ENCODE measurements at places on chromosomes 6 and 20.

DNA sequence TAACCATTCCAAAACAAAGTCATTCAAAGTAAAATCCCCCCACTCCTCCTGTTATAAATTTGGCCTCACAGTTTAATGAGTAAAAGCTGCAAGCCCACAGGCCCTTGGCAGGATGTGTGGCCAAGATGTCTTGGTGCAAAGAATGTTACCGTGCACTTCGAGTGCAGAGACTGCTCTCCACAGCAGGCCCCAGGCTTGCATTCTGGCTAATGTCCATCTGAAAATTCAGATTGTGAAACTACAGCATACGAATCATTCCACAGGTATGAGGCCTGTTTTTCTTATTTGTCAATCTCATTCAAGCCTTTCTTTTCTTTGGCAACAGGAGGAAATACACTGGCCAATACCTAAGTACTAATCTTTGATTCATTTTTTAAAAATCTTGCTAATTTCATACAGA, 7.1 kb downstream of the RPS6KA2 start:
- H3K4me3 ChIP-seq: no peak overlapping the region
- peaks cover 8% of the 10 kb centered on the region for H3K36me3 ChIP-seq
- H3K27ac ChIP-seq: no peak overlapping the region
- H3K4me1 ChIP-seq: peaks cover 3% of the 10 kb centered on the region

DNA sequence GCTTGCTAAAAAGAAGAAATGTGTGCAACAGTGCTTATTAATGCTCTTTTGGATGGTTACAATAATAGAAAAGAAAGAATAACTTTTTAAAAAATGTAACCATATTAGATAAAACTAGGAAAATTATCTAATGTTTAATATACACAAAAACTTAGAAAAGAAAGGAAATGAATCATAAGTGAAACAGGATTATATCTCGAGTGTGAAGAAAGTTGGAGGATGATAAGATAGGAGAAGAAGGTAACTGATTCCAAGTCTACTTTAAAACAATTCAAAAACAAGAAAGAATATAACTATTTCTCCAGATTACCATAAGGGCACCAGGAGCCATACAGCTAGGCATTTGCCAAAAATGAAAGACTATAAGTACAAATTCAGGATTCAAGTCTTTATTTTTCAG, 73.0 kb downstream of the PHIP start:
- H3K4me3 ChIP-seq: no peak overlapping the region
- H3K4me1 ChIP-seq: peaks cover 4% of the 10 kb centered on the region
- DNase-seq: no peak
- H3K27ac ChIP-seq: no peak overlapping the region
- H3K27me3 ChIP-seq: no peaks in the 10 kb centered on the region

GRCh38 chr6:28349892-28350737, at the start of gene ZKSCAN3:
Gene ZKSCAN3 (plus strand): TSS chr6:28349947. CDS start chr6:28359587, 9,640 bp downstream.
- peak within 1 kb of the TSS; percentile 95 for H3K4me3 ChIP-seq
- peak within 1 kb of the TSS; percentile 97 for H3K27ac ChIP-seq
- peak; percentile 59 for DNase-seq
- H3K4me1 ChIP-seq: peaks cover 18% of the 10 kb centered on the region
- peaks cover 7% of the 10 kb centered on the region for H3K36me3 ChIP-seq

DNA sequence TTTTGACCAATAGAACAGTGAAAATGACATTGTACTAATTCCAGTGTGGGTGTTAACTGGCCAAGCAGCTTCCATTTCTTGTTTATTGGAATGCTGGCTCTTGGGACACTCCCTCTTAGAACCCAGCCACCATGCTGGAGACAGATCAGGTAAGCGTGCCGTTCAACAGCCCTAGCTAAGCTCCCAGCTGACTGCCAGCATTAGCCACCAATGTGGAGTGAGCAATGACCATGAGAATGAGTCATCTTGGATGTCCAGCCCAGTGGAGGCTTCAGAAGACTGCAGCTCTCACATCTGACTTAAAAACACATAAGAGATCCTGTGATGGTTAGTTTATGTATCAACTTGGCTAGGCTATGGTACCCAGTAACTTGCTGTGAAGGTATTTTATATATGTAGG, 3.0 kb upstream of the LINC00237 start:
- DNase-seq: no peak
- H3K27ac ChIP-seq: no peak overlapping the region
- no peaks in the 10 kb centered on the region for H3K36me3 ChIP-seq
- peaks cover 2% of the 10 kb centered on the region for H3K4me1 ChIP-seq
- H3K4me3 ChIP-seq: no peak overlapping the region
- peaks cover 81% of the 10 kb centered on the region for H3K27me3 ChIP-seq

DNA sequence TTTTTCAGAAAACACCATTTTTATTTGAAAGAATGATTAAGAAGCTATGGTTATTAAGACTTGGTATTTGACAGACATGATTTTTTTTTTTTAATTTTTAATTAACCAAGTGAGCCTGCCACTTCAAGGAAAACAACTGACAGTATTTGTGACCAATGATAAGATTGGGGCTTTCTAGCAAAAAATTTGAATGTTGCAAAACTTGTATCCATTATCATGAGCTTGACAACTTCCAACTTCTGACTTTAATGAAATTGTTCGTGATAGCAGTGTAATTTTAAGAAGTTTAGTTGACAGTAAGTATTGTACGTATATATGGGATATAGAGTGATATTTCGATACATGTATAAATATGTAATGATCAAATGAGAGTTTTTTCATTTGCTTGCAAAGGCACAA, 21.6 kb upstream of the POM121L2 start:
- no peaks in the 10 kb centered on the region for H3K36me3 ChIP-seq
- H3K4me1 ChIP-seq: peaks cover 7% of the 10 kb centered on the region
- H3K4me3 ChIP-seq: peak overlapping the region; percentile 67

DNA sequence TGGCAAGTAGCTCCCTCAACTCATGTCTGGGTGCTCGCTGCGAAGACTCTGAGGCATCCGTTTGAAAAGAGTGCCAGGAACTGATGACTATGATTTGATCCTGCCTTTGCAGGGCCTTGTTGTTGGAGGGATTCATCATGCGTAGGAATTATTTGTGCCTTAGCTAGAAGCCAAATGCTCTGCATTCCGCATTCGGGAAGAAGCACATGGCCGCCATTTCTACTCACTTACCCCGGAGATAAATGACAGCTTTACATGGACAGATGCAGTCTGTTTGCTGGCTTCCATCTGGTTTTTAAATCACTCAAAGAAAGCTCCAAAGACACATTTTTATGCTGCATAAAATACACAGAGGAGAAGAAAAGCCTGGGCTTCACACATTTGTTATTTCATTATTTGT, 363.3 kb upstream of the CDH4 start:
- H3K4me3 ChIP-seq: no peak overlapping the region
- peaks cover 18% of the 10 kb centered on the region for H3K27me3 ChIP-seq
- no peak overlapping the region for H3K27ac ChIP-seq
- DNase-seq: no peak
- H3K4me1 ChIP-seq: no peaks in the 10 kb centered on the region
- no peaks in the 10 kb centered on the region for H3K36me3 ChIP-seq

- H3K4me1 ChIP-seq: no peaks in the 10 kb centered on the region
- no peak overlapping the region for H3K4me3 ChIP-seq
- no peak overlapping the region for H3K27ac ChIP-seq
- DNase-seq: no peak
- H3K27me3 ChIP-seq: no peaks in the 10 kb centered on the region
These were observed 144.4 kb upstream of the AKIRIN2 start for GRCh38 chr6:87846434-87846833.

DNA sequence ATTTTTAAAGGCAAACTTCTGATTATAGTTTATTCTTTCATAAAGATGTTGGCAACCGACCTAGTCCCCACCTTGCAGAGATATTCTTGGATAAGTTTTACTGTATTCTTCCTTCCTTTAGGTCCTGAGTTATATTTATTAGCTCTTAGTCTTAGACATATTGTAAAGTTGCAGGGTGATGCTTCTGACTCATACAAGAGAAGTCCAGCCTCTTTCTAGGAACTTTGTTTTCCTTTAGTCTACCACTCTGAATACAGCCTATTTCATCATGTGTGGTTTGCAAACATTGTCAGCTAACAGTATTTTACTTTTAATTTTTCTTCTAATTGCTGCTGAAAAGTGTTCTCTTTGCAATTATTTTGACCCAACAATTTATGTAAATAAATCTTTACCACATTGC, 686.7 kb downstream of the COL12A1 start:
- no peaks in the 10 kb centered on the region for H3K27me3 ChIP-seq
- no peak overlapping the region for H3K27ac ChIP-seq
- no peaks in the 10 kb centered on the region for H3K36me3 ChIP-seq
- DNase-seq: no peak
- H3K4me1 ChIP-seq: no peaks in the 10 kb centered on the region

DNA sequence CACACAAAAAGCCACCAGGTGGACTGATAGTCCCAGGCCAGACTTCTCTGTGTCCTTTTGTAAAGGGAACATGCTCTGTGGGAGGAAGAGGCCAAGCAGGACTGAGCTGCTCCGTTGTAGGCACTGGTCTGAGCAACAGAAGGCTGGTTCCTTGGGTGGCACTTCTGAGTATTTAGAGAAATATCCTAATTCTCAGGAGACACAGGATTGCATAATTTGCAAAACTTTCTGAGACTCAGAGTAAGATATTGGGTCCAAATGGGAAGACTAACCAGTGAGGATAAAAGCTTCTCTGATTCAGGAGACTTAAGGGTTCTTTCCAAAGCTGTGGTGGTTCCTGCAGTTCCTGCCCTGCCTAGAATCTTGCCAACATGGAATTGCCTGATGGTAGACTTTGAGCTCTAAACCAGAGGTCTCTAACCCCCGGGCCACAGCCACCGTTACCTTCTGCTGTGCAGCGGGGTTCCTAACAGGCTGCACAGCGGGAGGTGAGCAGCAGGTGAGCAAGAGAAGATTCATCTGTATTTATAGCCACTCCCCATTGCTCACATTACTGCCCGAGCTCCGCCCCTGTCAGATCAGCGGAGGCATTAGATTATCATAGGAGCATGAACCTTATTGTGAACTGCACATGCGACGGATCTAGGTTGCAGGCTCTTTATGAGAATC, 107.0 kb downstream of the OLIG3 start:
- no peak for DNase-seq
- peaks cover 6% of the 10 kb centered on the region for H3K27me3 ChIP-seq
- H3K36me3 ChIP-seq: no peaks in the 10 kb centered on the region
- no peak overlapping the region for H3K27ac ChIP-seq
- no peaks in the 10 kb centered on the region for H3K4me1 ChIP-seq

- H3K27me3 ChIP-seq: peaks cover 25% of the 10 kb centered on the region
- H3K4me3 ChIP-seq: no peak overlapping the region
- no peak for DNase-seq
- H3K36me3 ChIP-seq: no peaks in the 10 kb centered on the region
These were observed 178.4 kb upstream of the ARID1B start for GRCh38 chr6:156598855-156599180.

DNA sequence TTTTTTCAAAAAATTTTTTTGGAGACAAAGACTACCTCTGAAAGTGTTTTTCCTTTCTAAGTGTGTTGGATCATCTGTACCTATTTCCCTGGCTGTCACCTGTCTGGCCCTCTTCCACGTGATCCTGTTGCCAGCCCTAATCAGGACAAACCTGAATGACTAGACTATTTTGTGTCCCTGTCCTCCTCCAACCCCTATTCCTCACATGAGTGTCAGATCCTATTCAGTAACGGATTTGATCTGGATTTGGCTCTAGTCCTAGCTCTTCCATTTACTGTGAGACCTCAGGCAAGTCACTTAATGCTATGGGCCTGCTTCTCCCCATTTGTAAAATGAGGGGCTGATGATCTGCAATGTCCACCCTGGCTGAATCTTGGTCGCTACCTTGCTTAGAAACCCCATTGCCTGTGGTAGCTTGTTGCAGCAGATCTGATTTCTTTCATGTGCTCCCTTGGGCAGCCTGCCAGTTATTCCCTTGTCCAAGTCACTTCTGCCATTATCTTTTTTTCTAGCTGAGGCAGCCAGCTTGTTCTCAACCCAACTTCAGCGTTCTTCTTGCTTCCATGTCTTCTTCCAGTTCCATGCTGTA, 4.8 kb downstream of the PHF20 start:
- no peak for DNase-seq
- no peak overlapping the region for H3K4me3 ChIP-seq
- peaks cover 7% of the 10 kb centered on the region for H3K36me3 ChIP-seq
- H3K27me3 ChIP-seq: no peaks in the 10 kb centered on the region

DNA sequence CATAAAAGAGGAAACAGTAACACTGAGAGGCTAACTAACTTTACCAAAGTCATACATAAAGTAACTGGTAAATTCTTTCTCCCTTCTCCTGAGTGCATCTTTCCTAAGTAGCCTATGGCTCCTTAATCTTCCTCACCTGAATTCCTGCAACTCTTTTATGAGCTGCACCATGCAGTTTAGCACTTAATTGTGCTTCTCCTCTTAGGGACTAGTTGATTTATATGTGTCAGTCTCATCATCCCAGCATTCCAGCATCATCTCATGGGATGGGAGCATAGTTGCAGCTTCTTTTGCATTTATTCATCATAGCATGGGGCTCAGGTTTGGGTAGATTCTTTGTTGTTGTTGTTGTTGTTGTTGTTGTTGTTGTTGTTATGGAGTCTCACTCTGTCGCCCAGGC, 3.5 kb upstream of the TSPYL1 start:
- H3K4me3 ChIP-seq: no peak overlapping the region
- no peak overlapping the region for H3K27ac ChIP-seq
- H3K4me1 ChIP-seq: peaks cover 18% of the 10 kb centered on the region

DNA sequence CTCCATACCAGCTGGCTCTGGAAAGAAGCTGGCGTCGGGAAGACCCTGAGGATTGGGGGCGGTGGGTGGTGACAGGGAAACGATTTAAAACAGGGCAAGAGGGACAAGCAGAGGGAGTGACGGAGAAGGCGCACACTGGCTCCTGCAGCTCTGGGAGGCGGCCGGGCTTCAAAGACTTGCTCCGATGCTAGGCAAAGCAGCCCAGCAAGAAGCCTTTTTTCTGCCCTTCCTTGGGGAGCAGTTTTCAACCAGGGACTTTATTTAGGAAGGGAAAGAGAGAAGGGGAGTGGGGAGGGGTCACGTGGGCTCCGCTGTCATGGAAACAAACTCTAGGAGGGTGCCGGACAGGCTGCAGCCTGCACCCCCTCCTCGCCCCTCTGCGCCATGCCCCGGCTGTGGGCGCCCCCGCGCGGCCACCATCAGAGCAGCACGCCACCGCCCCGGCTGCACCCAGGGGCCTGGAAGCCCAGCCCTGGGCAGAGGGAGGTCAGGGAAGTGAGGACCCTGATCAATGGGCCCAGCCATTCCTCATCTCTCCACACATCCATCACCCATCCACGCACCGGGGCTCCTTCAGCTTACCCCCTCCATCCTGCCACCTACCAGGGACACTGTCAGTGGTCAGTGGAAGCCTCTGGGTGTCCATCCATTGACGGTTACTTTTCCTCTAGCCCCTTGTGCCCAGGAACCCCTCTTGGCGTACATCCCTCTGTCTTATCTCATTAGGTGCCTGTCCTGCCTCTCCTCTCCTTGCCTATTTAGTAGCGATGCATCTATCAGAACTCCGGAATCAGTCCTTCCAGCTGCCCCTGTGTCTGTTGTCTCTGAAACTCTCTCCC, 66.6 kb upstream of the CCDC167 start:
- peaks cover 9% of the 10 kb centered on the region for H3K4me1 ChIP-seq
- no peaks in the 10 kb centered on the region for H3K36me3 ChIP-seq
- peak; percentile 66 for DNase-seq
- H3K4me3 ChIP-seq: peak overlapping the region; percentile 73

- peaks cover 8% of the 10 kb centered on the region for H3K27me3 ChIP-seq
- H3K27ac ChIP-seq: no peak overlapping the region
- H3K36me3 ChIP-seq: no peaks in the 10 kb centered on the region
- DNase-seq: no peak
These were observed 378.8 kb downstream of the QKI start for GRCh38 chr6:163793011-163793983.

Measured in progenitor cell of endocrine pancreas (in vitro differentiated cells).